WTC11 (cell line): ENCODE measurements at places on chromosomes 13 and 19. TPM values are rescaled to one million over a fixed set of nuclear protein-coding genes. Genes with fewer than 3 reads are reported as not detected.

- H3K27ac ChIP-seq: 0 out of 2 replicates have a peak overlapping the region, but pooled peaks have one; percentile 37
- DNase-seq: no peak
- H3K4me1 ChIP-seq: peaks cover 5% of the 10 kb centered on the region; the same call in 1 of the 2 replicates
- H3K36me3 ChIP-seq: peaks cover 65% of the 10 kb centered on the region
- H3K27me3 ChIP-seq: no peaks in the 10 kb centered on the region
- H3K4me3 ChIP-seq: no peak overlapping the region
These were observed 73.3 kb downstream of the SLC7A1 start for GRCh38 chr13:29522044-29522685.

DNA sequence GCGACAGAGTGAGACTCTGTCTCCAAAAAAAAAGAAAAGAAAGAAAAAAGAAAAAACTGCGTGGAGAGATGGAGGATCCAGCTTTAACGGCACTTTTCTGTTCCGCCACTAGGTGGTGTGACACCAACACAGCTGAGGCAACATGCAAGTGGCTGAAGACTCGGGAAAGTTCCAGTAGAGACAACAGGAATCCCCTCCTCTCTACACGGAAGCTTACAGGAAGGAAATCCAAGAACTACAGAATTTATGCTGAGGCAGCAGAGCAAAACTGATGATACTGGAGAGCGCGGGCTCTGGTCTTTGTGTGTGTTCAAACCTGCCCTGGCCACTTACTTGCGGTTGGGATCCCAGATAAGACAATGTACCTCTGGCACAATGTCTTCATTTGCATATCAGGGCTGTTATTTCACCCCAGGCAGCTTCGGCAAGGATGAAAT is 9.9 kb downstream of the RANBP3 start:
- H3K4me1 ChIP-seq: peaks cover 50% of the 10 kb centered on the region
- H3K4me3 ChIP-seq: peak overlapping the region; percentile 18
- DNase-seq: peak; percentile 77
- peak overlapping the region; percentile 97 for H3K27ac ChIP-seq
- H3K27me3 ChIP-seq: no peaks in the 10 kb centered on the region

DNA sequence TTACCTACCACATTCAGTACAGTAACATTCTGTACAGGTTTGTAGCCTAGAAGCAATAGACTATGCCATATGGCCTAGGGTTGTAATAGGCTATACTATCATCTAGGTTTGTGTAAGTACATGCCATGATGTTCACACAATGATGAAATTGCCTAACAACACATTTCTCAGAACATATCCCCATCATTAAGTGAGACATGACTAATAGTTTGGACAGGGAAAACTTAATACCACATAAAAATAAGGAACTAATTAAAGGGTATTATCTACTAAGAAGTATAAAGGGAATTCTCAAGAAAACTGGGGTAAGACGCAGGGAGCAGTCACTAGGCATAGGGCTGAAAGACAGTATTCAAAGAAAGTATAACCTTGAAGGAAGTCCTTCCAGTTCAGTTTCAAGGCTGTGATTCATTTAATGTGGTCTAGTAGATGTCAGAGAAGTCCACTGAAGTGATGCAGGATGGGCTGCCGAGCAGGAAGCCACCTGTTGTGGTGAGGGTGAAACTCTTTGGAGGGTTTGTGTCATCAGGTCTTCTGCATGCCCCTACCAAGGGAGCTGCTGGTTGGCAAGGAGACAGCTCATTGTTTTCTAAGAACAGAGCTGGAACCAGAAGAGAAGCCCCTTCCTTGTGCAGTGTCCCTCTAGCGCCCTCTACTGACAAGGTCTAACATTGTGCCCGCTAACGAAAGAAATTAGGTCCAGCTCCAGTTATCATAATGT is 122.9 kb downstream of the OLFM4 start:
- DNase-seq: peak; percentile 71
- no peaks in the 10 kb centered on the region for H3K27me3 ChIP-seq
- H3K36me3 ChIP-seq: no peaks in the 10 kb centered on the region
- no peaks in the 10 kb centered on the region; the same call in 1 of the 2 replicates for H3K4me1 ChIP-seq
- no peak overlapping the region for H3K4me3 ChIP-seq

DNA sequence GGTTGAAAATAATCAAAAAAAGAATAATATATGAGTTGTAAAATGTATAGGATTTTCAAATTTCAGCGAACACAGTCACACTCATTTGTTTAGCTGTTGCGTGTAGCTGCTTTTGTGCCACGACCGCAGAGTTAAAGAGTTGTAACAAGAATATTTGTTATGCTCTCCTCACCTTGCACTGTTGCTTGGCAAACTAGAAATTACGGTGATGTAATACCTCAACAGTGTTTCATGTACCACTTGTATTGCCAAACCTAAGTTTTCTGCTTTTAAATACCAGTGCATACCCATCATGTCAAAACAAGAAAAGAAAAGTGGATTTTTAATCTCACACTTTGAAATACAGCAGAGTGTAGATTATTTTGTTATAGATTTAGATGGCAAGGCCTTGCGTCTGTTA is 201.1 kb downstream of the NBEA start:
- H3K4me1 ChIP-seq: no peaks in the 10 kb centered on the region
- DNase-seq: no peak
- H3K27me3 ChIP-seq: no peaks in the 10 kb centered on the region
- H3K4me3 ChIP-seq: no peak overlapping the region

GRCh38 chr19:56654151-56654550 is 11.2 kb downstream of the SMIM17 start:
- H3K4me1 ChIP-seq: no peaks in the 10 kb centered on the region
- H3K27me3 ChIP-seq: peaks cover 16% of the 10 kb centered on the region
- no peak overlapping the region for H3K27ac ChIP-seq
- no peak overlapping the region for H3K4me3 ChIP-seq
- no peak for DNase-seq
- peaks cover 63% of the 10 kb centered on the region for H3K36me3 ChIP-seq

DPY19L3 gene
- 63.0 to 74.3 TPM (median 73.2 TPM) in 3 replicates for total RNA-seq

GJB6 gene
- total RNA-seq: not detected in 3 replicates

AXL gene
- 25.0 to 27.3 TPM (median 27.0 TPM) in 3 replicates for total RNA-seq
